ENCODE measurements at places on chromosomes 11 and 22.

- DNase-seq = no peak
Measured at GRCh38 chr22:25237503-25237902, 18.1 kb downstream of the CRYBB2 start.

GRCh38 chr11:42657169-42657568, 654.6 kb upstream of the API5 start:
- DNase-seq = no peak

- DNase-seq = no peak
Measured at GRCh38 chr22:25694196-25694907, 47.6 kb upstream of the MYO18B start.

DNA sequence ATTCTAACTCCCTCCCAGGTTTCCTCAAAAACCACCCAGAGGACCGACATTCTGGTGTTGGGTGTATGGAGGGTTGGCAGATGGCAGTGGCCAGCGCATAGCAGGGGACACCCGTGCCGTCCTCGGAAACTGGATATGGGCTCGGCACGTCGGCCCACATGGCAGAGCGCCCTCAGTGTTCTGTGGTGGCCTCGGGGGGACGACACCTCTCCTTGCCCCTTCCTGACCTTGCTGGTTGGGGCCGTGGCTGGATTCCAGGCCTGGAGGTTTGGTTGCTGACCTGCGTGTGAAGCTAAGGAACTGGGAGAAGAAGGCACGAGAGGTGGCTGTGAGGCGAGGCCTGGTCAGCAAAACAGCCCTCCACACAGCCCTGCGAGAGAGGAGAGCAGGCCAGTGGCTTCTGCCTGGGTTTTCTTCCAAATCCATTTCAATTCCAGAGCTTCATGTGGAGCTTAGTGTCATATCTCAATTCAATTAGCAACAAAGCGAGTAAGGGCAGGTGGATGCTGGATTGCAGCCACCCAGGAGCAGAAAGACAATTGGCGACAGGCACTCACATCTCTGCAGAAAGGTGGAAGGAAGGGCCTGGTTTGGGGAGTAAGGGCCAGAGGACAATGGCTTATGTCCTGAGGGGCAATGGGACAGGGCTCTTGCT, 478.4 kb downstream of the BRD1 start:
- DNase-seq = no peak

DNA sequence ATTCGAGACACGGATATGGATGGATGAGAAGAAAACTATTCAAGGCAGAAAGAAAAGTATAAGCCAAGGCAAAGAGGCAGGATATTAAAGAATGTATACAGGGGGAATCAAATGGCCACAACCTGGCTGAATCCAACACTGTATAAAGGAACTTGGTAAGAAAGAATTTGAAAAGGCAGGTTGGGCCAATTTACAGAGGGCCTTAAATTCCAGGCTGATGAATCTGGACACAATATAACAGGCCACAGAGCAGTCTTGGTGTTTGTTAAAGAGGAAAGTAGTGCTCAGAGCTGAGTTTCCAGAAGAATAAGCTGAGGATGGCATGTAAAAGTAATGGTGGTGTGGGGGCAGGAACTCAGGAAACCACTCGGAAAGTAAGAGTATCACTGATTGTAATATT, 72.3 kb upstream of the POU2AF2 start:
- DNase-seq = no peak

DNA sequence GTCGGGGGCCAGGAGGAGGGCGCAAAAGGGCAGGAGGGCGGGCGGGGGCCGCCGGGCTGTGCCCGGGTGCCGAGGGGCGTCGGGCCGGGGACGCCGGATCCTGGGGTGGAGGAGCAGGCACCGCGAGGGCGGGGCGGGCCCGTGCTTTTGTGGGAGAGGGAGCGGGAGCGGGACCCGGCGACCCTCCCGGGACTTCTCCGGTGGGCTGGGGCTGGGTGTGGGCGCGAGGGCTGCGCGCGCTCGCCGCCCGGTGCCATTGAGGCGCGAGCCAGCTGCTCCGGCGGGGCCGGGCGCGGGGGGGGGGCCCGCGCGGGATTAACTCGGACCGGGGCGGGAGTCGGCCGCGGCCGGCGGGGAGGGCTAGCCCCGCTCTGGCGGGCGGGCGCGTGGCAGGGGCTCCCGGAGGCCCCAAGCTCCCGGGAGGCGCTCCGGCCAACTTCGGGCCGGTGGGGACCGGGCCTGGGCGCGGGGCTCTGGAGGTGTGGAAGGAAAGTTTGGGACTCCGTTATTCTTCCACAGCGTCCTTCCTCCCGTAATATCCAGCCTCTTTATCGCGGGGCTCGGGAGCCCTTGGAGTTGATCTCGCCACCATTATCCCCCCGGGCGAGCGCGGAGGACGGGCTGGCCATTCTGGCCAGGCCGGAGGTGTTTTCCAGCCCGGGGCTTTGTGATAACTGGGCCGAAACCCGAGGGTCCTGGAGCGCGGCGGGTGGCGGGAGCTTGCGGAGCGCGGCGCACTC, 936 bp downstream of the CECR2 start:
- DNase-seq = no peak

GRCh38 chr11:93236741-93237675, 39.2 kb upstream of the SLC36A4 start:
- DNase-seq = no peak

DNA sequence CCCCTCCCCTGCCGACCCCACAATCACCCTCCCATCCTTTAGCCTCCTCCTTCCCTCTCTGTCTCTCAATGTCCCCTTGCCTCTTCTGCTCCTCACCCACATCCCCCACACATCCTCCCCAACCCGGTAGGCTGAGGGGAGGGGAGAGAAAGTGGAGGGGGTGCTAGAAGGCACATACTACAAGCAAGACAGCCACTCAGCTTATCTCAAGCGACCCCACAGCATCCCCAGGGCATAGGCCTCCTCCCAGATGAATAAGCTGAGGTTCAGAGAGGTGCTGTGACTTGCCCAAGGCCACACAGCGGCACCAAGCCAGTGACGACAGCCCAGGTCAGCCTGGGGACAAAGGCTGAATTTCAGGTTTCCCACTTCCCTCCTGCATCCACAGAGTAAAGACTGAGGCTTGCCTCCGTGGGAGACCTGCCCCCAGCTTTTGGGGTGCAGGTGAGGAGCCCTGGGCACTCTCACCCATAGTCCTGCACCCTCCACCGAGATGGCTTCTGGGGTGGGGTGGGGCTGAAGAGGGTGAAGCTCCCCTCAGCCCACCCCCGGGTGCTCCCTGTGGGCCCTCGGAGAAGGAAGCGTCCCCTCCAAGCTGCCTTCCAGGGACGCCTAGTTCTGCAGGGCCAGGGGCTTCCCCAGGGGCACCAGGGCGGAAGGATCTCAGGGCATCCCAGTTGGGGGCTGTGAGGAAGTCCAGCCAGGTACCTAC, 511 bp downstream of the RAC2 start:
- no peak for DNase-seq

DNA sequence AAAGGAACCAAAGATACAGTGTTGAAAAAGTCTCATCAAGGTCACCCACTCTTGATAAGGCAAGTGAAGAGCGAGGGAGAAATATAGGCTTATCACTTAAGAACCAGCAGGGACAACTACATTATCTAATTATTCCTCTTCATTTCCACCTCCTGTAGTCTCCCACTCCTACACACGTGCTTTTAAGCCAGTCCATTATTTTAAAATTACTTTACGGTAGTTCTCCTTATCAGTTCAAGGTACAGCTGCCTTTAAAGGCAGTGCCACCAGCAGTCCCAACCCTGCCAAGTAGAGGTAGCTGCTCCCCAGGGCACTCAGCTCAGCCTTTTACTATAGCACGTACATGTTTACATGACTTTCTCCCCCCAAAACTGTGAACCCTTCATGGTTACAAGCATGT, 161.5 kb upstream of the BLID start:
- no peak for DNase-seq

GRCh38 chr22:22091400-22091878, 108.9 kb upstream of the TOP3B start:
- no peak for DNase-seq

DNA sequence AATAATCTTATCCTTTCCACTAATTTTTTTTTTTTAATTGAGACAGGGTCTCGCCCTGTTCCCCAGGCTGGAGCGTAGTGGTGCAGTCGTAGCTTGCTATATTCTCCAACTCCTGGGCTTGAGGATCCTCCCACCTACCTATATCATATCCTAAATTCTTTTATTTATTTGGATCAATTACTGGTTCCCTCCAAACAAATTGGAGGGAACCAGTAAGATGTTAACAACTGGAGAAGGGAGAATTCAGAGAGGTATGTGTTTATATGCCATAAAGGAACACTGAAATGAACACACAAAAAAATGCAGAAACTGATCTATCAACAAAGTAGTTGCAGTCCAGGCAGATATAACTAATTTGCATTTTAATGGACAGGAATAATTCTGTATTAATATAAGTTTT, 63.6 kb downstream of the ATXN10 start:
- DNase-seq = no peak

- no peak for DNase-seq
Measured at GRCh38 chr22:42959576-42960509, 55.1 kb downstream of the PACSIN2 start.

- no peak for DNase-seq
Measured at GRCh38 chr11:34263441-34264091, 94.2 kb downstream of the ABTB2 start.

GRCh38 chr11:102809971-102810370, 12.0 kb upstream of the MMP1 start:
- no peak for DNase-seq

- no peak for DNase-seq
Measured at GRCh38 chr11:788009-788640, 1.8 kb downstream of the CEND1 start.

DNA sequence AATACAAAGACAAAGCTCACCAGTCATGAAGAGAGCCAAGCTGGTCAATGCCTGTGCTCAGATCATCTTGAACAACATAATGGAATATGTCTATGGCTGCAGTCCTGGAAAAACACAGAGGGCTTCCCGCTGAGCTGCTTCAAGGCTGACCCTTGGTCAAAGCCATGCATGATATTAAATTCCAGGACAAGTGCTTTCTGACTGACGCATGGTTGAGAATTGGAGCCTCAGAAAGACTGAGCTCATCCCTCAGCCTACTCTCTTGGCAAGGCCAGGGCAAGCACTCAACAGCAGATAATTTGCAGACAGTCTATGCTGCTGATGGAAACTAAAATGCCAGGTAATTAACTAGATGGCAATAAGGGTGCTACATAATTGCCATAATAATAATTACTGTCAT, 89.2 kb downstream of the GALNT18 start:
- DNase-seq = no peak

GRCh38 chr11:11740836-11741235, 100.9 kb upstream of the USP47 start:
- no peak for DNase-seq

- DNase-seq = no peak
Measured at GRCh38 chr11:3745161-3745560, 52.2 kb downstream of the NUP98 start.

GRCh38 chr11:78985663-78986062, 411.0 kb upstream of the NARS2 start:
- DNase-seq = no peak

GRCh38 chr22:16953206-16954059, 54.6 kb downstream of the GAB4 start:
- no peak for DNase-seq

- no peak for DNase-seq
Measured at GRCh38 chr22:50602338-50602700, 1.7 kb downstream of the MAPK8IP2 start.

DNA sequence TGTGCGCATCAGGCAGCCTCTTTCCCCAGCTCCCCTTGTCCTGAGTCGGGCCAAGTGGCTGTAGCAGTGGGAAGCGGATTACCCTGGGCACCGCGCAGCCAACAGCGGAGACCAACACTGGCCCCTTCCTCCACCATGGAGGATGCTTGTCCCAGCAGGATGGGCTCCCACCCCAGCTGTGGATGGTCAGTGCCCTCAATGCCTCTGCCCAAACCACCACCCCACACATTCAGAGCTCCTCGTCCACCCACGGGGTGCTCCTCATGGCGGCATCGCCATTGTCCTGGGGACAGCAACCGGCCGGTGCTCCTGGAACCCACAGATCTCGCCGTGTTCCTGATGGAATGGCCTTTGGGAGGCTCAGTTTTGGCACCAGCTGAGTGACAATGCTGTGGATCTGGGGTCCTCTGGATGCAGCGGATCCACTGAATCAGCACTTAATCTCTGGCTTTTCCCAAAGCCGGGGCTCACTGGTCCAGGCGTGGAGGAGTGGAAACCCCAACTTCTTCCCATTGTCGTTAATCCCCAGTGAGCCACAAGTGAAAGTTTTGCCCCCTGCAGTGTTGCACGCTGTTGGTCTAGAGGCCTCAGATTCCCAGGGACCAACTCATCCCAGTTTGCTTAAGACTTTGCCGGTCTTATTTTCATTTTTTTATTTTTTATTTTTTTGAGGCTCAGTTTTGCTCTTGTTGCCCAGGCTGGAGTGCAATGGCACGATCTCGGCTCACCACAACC, 4.1 kb upstream of the B4GALNT4 start:
- no peak for DNase-seq

GRCh38 chr11:126101930-126102283, 39.2 kb upstream of the CDON start:
- no peak for DNase-seq

- no peak for DNase-seq
Measured at GRCh38 chr11:31325160-31325559, 44.4 kb downstream of the DCDC1 start.

GRCh38 chr11:16979703-16980622, 34.3 kb downstream of the PLEKHA7 start:
- no peak for DNase-seq

GRCh38 chr11:125300791-125301218, 136.3 kb downstream of the PKNOX2 start:
- no peak for DNase-seq

DNA sequence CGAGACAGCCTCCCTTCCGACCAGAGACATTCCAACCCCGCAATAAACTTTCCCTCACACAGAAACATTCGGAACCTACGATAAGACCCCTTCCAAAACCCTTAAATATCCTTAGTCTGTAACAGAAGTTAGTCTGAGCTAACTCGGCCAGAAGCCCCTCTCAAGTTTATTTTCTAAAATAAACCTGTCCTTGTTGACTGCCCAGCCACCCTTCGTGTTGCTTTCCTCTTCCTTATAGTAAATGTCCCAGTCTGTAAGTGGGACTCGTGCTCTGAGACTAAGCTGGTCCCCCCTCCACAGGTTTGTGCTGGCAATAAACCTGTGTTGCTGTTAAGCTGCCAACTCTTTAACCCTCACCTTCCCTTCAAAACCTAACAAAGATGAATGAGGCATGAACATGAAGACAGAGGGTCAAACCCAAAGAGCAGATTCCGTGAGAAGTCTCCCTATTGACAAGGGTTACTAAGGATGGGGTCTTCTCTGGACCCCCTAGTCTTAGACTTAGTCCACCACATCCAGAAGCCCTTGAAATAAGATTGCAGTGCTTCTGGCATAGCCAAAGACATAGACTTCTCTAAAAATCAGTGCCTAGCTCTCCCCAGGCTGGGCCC, 18.2 kb downstream of the MIF start:
- DNase-seq = no peak

Data from stimulated activated CD4-positive, alpha-beta T cell treated with anti-CD3 and anti-CD28 coated beads, Interleukin-15, amount 100 ng/mL, for 1 hour (primary cell).